ENCODE measurements at places on chromosomes 3 and 15.

DNA sequence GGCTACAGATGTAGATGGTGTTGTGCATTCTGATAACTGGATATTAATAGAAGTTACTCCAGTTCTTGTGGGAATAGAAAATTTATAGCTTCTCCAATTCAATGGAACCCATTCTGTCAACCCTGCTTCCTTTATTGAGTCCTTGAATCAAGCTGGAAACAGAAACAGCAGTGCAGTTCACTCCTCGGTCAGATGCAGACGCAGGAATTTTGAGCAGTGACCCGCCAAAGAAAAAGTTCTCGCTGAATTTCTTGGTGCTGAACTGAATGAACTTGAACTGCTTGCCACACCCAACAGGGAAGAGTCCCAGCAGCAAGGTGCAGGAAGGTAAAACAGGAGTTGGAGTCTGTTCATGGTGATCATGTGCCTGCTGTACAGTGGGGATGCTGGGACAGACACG is 10.3 kb downstream of the HRH1 start:
- no peak for DNase-seq

- DNase-seq, result peak; percentile 16
These were observed 18.3 kb downstream of the SHC4 start for GRCh38 chr15:48945386-48945785.

- no peak for DNase-seq
These were observed 31.3 kb downstream of the TRAK1 start for GRCh38 chr3:42122261-42123011.

DNA sequence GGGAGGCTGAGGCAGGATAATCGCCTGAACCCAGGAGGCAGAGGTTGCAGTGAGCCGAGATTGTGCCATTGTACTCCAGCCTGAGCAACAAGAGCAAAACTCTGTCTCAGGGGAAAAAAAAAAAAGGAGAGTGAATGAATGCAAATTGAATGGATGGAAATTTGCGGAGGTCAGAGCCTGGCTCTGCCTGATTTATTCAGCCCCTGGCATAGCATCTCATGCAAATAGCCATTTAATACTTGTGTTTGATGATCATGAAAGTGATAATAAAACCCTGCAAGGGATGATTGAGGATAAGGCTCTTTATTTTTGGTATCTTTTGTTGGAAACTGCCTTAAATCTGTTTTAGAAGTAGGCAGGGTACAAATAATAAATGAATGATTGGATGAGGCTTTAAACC is 133.0 kb upstream of the SEMA6D start:
- DNase-seq, result no peak

- no peak for DNase-seq
These were observed 314.1 kb upstream of the LRRC3B start for GRCh38 chr3:26308454-26308853.

- DNase-seq, result no peak
These were observed 98.3 kb upstream of the SELENOK start for GRCh38 chr3:53989946-53990345.

DNA sequence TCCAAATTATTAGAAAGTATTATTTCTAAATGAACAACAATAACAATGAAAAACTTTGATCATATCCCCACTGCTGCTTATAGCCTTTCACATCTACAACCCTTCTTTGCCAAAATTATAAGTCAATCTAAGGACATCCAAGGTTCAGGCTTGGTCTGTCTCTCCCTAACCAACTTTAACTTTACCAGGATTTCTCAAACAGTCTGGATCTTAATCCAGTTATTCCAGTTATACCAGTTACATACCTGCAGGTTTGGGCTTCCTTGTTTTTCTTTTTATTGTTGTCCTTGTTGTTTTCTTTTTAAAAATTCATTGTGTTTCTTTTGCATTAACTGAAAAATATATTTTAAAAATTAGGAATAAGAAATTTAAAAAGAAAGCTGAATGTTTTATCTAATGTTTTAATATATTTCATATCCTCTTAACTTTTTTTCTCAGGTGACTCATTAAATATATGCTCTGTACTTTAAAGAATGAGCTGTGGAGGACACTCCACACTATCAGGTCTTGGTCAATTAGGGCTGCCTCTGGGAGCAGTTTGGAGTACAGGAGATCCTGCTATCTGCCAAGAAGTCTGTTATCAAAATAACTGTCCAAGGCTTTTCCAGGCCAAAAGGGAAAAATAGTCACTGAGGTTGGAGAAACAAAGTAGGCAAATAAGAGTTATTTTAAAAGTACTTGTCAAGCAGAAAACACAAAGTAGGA is 421.4 kb downstream of the EPHA6 start:
- DNase-seq, result peak; percentile 23

- peak; percentile 85 for DNase-seq
These were observed 440.2 kb downstream of the LPP start for GRCh38 chr3:188594139-188594538.

- no peak for DNase-seq
These were observed 2.2 kb downstream of the KCTD6 start for GRCh38 chr3:58494107-58494506.

DNA sequence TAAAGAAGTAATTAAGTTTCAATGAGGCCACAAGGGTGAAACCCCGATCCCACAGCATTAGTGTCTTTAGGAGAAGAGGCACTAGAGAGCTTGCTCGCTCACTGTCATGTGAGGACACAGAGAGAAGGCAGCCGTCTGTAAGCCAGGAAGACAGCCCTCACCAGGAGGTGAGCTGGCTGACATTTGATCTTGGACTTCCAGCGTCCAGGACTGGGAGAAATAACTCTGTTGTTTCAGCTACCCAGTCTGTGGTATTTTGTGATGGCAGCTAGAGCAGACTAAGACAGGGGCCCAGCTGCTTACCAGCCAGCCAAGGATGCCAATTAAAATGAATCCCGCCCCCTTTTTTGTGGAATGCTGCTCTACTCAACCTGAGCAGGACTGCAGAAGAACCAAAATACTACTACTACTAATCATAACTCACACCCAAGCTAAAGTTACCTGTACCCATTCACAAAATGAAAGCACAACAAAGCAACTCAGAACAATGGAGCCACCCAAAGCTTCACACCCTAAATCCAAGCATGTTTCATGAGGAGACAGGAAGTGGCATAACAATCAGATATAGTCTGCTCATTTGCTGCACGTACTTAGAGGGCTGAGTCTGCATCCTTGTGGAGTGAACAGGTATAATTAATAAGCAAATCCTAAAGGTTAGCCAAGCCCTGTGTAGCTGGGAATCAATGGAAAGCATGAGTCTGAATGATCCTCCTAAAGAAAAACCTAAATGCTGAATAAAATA is 35.6 kb upstream of the RHCG start:
- DNase-seq, result no peak

All from NCI-H226 (cell line).